ENCODE measurements at places on chromosomes 1 and 21.

- no peak for DNase-seq
Measured at GRCh38 chr1:56396581-56396980, 182.8 kb downstream of the PLPP3 start.

DNA sequence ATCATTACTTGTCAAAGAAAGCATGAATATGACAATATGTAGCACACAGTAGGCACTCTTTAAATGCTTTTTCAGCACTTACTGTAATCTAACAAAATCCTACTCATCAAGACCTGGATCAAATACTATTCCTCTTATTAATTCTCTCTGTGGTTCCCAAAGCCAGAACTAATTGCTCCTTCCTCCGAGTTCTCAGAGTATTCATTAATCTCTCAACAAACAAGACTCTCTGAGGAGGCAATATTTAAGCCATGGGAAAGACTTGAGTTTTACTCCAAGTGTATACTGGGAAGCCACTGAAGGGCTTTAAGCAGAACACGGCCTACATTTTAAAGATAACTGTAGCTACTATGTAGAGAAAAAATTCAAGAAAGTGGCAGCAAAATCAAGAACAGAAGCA is 79.7 kb downstream of the ENAH start:
- no peak for DNase-seq

GRCh38 chr1:90402893-90403849 is 313.9 kb downstream of the BARHL2 start:
- no peak for DNase-seq

GRCh38 chr1:14742181-14742980 is 143.9 kb downstream of the KAZN start:
- DNase-seq: no peak

- no peak for DNase-seq
Measured at GRCh38 chr1:228488818-228489674, 1.9 kb downstream of the RNF187 start.

DNA sequence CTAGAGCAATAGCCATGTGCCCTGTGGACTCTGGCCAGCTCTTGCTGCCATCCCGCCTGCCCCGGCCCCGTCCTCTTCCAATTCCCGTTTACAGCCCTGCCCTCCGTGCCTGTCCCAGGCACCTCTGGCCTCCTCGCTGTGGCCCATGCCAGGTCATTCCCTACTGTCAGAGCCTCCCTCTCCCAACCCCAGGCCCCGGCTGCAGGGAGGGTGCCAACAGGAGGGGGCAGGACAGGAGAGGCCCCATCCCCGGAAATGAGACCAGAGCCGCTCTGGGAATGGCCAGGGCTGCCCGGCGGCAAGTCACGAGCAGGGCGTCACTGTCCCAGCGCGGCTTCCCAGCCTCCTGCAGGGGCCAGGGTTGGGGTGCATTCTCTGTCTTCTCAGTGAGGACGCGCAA is 23.5 kb upstream of the TSPEAR start:
- no peak for DNase-seq

GRCh38 chr21:33987461-33987860 is 71.9 kb upstream of the ATP5PO start:
- no peak for DNase-seq

- no peak for DNase-seq
Measured at GRCh38 chr1:111934106-111934852, 55.2 kb downstream of the KCND3 start.

GRCh38 chr1:229031061-229031460 is 239.8 kb upstream of the RAB4A start:
- no peak for DNase-seq

DNA sequence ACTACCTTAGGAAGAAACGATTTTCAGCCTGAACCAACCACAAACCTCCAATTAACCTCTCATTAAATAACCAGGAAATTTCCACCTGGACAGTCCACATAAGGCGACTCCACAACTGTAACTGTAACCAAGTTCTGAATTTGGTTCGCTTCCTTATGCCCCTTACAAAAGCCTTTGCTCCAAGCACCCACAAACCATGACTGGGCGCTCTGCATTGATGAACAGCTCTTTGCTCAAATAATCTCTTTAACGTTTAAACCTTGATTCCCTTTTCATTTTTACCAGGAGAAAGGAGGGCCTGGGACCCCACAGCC is 38.2 kb upstream of the ZNF124 start:
- no peak for DNase-seq

GRCh38 chr1:2474933-2475371 is 1.1 kb upstream of the PLCH2 start:
- DNase-seq: no peak

- no peak for DNase-seq
Measured at GRCh38 chr1:78501203-78501602, 10.4 kb downstream of the PTGFR start.

DNA sequence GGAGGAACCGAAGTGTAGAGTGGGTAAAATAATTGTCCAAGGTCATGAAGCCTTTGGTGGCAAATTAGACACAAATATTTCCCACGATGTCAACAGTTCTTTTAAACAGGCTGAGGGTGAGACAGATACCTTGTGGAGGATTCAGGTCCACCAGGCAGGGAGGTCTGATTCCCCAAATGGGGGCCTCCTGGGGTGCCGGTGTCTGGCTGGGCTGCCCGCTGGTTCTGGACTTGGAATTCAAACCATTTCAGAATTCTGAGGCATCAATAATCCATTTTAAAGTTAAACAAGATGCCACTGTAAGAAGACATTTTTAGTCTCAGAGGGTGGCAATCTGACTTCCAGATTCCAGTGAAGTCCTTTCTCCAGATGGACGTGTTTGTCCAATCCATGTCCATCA is 15.5 kb downstream of the KCNA10 start:
- no peak for DNase-seq

All from SHP77 treated with DMSO at 0.1 percent for 48 hours (cell line).